ENCODE measurements at places on chromosomes 1 and 21. TPM values are rescaled to one million over a fixed set of nuclear protein-coding genes. Genes with fewer than 3 reads are reported as not detected.

The TMOD4 gene
- polyA plus RNA-seq: not detected

The GPBP1L1 gene
- 104 TPM for polyA plus RNA-seq

The COL18A1 gene
- 1.5 TPM for polyA plus RNA-seq

The ERICH3 gene
- not detected for polyA plus RNA-seq

The CA6 gene
- polyA plus RNA-seq: not detected

- DNase-seq: no peak
Measured at GRCh38 chr1:99004861-99005442, at the start of gene PLPPR5. PLPPR5 (minus strand) TSS chr1:99004861; CDS start chr1:99004671, 190 bp downstream.

DNA sequence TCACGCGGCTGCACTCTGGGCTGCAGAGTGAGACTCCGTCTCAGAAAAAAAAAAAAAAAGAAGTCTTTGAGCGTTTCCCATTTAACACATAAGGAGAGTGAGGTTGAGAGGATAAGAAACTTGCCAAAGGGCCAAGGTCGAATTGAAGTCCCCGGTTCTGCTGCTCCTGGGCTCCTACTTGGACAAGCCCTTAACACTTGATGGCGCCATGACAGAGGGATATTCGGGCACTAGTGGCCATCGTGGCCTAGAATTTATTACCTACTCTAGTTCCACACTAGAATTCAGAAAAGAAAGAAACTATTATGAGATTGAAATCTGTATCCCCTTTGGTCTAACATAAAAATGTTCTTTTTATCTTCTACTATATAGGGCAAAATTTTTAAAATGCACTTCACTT is 65.7 kb upstream of the NEK2 start:
- DNase-seq: no peak

DNA sequence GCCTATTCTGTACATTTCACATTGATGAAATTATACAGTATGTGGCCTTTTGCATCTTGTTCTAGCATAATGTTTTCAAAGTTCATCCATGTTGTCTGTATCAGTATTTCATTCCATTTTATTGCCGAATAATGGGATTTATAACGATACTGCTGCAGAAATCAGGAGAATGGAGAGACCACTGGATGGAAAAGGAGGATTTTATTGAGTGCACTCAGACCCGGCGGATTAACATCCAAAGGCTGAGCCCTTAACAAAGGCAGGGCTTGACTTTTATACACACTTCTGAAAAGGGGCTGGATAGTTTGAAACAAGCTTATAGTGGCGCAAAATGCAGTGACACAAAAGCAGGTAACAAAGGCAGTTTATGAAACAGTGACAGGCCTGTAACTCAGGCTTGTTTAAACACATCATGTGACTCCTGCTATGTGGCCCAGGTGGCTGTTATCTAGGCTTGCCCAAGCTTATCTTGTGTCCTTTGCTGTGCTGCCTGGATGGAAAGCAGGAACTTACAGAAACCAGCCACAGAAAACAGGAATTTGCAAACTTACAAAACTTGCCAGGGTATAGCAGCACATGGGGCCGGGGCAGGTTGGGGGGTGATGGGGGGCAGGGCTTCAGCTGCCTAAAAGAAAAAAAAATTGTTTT is 32.8 kb upstream of the KCNJ15 start:
- no peak for DNase-seq

GRCh38 chr1:39668111-39668510 is 3.8 kb downstream of the NT5C1A start:
- DNase-seq: no peak

DNA sequence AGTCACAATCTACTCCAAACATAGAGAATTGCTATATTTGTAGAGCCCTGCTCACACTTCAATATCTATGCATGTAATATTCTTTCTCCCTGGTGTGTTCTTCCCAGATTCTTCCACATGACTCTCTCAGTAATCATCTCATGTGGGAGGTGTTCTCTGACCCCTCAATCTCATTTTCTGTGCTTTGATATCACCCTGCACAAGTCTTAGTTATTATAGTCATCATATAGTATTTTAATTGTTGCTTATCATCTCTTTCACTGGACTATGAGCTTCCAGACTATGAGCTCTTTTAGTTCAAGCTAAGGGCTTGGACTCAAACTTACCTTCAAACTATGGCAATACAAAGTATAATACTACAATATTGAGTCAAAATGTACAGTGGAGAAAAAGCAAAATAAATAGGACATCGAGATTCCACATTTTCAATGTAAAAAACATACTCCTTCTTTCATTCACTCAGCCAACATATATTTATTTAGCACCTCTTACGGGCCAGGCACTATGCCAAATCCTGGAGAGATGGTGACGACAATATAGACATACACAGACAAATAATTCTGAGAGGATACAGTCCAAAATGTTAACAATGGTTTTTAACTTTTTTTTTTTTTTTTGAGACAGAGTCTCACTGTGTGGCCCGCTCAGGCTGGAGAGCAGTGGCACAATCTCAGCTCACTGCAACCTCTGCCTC is 12.7 kb downstream of the TESK2 start:
- no peak for DNase-seq

DNA sequence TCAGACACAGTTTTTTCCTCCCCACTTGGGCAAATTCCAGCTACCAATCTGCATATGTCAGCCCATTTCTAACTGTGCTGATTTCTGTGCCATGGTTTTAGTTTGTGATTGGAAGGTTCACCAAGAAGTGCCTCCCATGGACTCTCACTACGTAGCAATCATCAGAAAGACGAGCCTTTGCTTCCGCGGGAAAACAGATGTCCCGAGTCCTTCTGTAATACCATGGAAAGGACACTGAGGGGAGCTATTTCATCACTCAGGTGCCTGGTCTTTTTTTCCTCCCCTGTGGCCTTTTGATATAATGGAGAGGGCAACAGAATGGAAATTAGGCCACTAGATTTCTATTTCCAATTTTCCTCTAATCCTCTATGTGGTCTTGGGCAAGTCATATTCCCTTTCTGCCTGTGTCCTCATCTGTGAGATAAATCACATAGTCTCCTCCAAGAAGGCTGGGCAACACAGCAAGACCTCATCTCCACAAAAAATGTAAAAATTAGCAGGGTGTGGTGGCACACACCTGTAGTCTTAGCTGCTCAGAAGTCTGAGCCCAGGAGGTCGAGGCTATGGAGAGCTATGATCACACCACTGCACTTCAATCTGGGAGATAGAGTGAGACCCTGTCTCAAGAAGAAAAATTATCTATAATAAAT is 24.8 kb downstream of the LEMD1 start:
- DNase-seq: peak; percentile 4

- no peak for DNase-seq
Measured at GRCh38 chr1:27358038-27358927, 8.5 kb downstream of the MAP3K6 start.

GRCh38 chr21:44736291-44737004 is 25.1 kb upstream of the TSPEAR start:
- DNase-seq: no peak

DNA sequence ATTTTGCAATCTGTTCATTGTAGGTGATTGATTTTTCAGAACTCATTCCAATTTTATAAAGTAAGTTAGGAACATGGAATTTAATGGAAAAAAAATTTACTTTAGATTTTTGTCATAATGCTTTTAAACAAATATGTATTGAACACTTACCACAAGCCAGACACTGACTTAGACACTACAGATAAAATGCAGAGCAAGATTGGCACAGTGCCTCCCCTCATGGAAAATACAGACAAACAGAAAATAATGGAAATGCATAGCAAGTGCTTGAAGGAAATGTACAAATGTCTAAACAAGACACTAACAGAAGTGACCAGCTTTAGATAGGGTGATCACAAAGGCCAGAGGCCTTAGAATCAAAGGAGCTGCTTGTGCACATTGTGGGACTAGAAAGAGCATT is 260.5 kb upstream of the ADGRL2 start:
- DNase-seq: no peak

GRCh38 chr21:44670642-44671432 is 4.1 kb upstream of the KRTAP12-2 start:
- DNase-seq: no peak

GRCh38 chr1:25003000-25003399 is 72.9 kb upstream of the RUNX3 start:
- no peak for DNase-seq

- no peak for DNase-seq
Measured at GRCh38 chr1:19366599-19367536, 54.7 kb downstream of the SLC66A1 start.
